ENCODE measurements at places on chromosomes 12 and 14.
A peak's percentile ranks its signal among the peaks of the same experiment; 100 is the strongest.

DNA sequence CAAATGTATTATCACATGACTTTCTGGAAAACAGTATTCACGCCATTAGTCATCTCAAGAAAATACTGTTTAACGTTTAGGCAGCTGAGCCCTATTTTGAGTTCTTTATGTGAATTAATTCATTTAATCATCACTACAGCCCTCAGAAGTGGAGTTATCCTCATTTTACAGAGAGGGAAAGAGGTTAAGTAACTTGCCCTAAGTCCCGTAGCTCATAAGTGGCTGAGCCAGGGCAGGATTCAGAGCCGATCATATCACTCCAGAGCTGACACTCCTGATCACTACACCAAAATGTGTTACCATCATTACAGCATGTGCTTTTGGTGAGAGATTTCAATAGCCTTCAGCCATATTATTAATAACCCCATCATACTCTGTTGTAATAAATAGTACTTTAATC is 210.6 kb downstream of the FBXL14 start:
- DNase-seq = no peak

DNA sequence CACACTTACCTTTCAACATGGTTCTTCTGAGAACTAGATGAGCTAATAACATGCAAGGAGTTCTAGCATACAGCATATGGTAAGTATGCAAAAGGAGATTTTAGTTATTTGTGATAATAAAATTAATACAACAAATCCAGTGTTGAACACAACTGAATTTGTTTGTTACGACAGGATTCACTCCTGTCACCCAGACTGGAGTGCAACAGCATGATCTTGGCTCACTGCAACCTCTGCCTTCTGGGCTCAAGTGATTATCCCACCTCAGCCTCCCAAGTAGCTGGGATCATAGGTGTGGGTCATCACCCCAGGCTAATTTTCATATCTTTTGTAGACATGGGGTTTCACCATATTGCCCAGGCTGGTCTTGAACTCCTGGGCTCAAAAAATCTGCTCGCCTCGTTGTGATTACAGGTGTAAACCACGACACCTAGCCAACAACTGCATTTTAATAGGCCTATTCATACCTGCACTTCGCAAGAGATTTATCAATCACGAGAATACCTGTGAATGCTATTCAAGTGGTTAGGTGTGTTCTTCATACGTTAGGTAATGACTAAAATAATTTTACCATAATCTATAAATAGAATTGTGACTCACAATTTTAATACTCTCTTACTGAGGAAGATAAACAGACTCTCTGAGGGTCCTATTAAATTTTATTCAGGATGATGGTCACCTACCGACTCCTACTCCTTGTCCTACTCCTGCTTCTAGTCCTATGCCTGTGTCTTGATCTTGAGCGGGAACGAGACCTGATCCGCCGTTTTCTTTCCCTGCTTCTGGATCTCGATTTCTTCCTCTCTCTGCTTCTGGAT is 10.0 kb downstream of the RSRC2 start:
- DNase-seq = no peak

DNA sequence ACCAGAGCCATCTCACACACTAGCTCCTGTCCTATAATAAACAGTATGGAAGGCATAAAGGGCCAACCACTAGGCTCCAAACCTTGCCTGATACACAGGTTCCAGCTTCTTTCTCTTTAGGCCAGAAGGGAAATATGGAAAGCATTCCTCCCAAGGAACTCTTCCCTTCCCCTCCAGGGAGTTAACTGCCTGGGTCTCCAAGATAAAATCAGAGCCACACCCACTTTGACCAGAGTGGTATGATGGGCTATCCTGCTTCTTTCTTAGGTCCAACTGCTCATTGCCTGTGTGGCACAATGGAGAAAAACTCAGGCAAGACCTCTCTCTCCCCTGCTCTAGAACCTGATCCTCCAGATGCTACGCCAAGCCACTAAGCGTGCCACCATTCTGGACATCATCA is 2.1 kb downstream of the TSSK4 start:
- no peak for DNase-seq

GRCh38 chr12:124761871-124762270 is 101.8 kb downstream of the SCARB1 start:
- peak; percentile 43 for DNase-seq

DNA sequence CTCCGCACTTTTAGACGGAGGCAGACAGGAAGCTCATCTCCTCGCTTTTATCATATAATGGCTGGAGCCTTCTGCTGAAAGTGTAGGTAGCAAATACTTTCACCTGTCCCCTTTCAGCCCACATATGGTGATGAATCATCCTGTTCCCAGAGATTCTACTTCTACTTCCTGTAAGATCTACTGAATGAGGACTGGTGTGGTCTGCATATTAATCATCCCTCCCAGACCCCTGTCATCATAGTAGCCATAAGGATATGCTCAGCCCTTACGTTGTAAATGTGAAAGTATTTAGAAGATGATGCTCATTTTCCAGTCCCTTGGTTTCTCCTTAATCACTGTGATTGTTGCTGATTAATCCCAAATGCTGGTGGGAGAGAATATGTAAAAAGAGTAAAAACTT is 268.2 kb upstream of the GRIP1 start:
- peak; percentile 6 for DNase-seq

- no peak for DNase-seq
Measured at GRCh38 chr12:68393417-68393816, 61.3 kb upstream of the MDM1 start.

- no peak for DNase-seq
Measured at GRCh38 chr14:34935488-34935887, 47.3 kb upstream of the SRP54 start.

DNA sequence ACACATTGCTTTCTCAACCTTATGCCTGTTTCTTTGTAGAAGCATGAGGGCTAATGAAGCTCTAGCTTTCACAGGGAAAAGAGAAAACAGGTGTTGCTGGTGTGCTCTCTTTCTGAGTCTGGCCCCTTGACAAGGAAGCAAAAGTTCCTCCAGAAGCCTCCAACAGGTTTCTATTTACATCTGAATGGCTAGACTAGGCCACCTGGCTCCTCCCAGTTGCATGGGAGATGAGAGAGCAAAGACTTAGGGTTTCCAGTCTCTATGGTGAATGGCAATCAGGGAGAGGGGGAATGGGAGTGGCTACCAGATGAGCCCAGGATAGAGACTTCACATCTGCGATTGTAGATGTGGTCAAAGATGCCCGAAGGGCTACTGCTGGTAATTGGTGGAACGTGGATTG is 138.1 kb upstream of the PLXNC1 start:
- no peak for DNase-seq

DNA sequence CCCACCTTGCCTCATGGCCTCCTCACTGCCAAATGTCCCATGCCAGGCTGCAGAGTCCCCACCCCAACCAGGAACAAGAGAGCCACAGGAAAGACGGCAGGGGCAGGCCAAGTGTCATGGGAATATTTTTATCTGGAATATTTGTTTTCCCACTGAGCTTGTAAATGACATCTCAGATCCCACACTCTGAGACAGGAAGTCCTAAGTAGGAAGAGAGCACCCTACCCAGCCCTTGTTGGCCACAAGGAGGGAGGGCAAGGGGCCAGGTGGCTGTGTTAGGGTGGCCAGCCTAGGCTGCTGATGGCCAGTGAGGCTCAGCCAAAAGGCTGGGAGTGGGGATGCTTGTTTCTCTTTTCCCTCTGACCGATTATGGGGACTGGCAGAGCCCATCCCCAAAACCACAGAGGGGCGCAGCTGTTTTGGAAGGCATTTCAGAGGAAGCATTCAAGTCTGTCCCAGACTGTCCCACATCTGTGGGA is 7.7 kb upstream of the MEG3 start:
- no peak for DNase-seq

DNA sequence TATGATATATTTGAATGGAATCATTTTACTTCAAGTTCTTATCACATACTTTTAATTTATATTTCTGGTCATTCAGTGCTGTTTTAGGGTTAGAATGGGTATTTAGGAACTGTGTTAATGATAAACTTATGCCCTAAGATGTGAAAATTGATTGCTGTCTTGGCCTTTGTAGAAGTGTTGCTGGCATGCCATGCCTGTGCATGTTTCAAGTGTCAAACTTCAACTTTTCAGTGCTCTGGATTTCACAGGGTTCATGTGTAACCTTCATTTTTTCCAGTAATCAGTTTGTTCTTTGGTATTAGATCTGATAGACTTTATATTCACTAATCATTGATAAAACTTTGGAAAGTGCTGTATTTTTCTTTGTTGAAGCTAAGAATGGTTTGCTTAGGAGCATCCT is 36.6 kb downstream of the YLPM1 start:
- DNase-seq = no peak

- no peak for DNase-seq
Measured at GRCh38 chr12:65139389-65139788, 18.3 kb upstream of the WIF1 start.

- DNase-seq = no peak
Measured at GRCh38 chr12:84069699-84070098, 842.9 kb downstream of the SLC6A15 start.

GRCh38 chr14:49957089-49957852 is 64.4 kb downstream of the ARF6 start:
- DNase-seq = no peak

GRCh38 chr14:77000340-77001270 is 27.9 kb downstream of the IRF2BPL start:
- no peak for DNase-seq

- no peak for DNase-seq
Measured at GRCh38 chr14:86057018-86057667, 527.2 kb downstream of the FLRT2 start.

GRCh38 chr14:92581966-92582566 is 68.5 kb downstream of the RIN3 start:
- no peak for DNase-seq

- DNase-seq = no peak
Measured at GRCh38 chr12:100169345-100169744, 26.7 kb upstream of the BLTP3B start.

DNA sequence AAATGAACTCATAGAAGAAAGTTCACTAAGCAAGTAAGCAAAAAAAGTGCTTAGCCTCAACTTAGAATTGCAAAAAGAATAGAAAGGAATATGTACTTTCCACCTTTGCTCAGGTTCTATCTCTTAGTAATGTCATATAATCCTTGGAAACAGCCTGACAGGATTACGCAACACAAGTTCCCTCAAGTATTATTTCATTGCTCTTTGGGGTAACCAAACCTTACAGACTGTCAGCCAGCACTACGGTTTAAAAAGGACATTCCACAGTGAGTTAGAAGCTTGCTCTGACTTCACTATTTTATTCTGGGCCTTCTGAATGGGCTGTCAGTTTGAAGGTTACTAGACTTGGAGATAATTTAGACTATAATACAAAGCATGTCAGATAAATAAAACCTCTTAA is 264.0 kb downstream of the ATXN7L3B start:
- DNase-seq = no peak

GRCh38 chr12:50353869-50354593 is 42.4 kb downstream of the FAM186A start:
- no peak for DNase-seq

- DNase-seq = no peak
Measured at GRCh38 chr14:59346796-59347510, 118.2 kb downstream of the GPR135 start.

GRCh38 chr12:130876758-130877157 is 4.9 kb downstream of the RAN start:
- no peak for DNase-seq

DNA sequence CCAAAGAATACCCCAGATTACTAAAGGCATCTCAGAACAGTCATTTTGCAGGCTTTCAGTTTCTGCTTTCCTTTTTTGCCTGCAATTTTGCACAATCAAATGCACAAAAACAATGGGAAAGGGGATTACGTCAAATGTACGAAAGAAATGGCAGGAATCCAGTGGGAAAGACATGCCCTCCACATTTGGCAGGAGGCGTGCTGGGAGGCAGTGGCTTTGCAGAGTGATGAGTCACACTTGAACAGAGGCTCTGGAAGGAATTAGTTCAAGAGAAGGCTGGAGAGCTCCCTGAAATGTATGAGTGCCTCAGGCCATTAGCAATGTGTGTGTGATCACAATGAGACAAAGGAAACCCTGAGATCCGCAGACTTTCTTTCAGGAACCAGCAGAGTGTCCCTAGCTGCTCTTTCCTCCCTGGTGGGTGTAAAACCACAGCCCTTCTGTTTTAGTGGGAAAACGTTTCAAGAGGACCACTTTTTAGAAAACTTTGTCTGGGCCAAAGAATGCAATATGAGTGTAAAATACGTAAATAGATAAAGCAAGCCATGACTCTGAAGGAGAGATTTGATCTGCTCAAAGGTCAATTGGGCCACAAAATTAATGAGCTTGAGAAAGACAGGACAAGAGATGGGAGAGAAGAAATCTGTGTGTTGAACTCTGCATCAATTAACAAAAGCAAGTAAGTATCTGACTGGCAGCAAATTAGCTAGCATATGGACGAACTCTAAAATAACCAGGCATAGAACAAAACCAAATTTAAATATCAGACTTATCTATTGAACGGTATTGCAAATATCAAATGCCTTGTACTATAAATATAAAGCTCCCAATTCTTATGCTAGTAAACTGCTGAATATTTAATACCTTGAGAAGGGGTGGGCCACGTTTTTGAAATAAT is 155.4 kb upstream of the PDE3A start:
- DNase-seq = no peak

DNA sequence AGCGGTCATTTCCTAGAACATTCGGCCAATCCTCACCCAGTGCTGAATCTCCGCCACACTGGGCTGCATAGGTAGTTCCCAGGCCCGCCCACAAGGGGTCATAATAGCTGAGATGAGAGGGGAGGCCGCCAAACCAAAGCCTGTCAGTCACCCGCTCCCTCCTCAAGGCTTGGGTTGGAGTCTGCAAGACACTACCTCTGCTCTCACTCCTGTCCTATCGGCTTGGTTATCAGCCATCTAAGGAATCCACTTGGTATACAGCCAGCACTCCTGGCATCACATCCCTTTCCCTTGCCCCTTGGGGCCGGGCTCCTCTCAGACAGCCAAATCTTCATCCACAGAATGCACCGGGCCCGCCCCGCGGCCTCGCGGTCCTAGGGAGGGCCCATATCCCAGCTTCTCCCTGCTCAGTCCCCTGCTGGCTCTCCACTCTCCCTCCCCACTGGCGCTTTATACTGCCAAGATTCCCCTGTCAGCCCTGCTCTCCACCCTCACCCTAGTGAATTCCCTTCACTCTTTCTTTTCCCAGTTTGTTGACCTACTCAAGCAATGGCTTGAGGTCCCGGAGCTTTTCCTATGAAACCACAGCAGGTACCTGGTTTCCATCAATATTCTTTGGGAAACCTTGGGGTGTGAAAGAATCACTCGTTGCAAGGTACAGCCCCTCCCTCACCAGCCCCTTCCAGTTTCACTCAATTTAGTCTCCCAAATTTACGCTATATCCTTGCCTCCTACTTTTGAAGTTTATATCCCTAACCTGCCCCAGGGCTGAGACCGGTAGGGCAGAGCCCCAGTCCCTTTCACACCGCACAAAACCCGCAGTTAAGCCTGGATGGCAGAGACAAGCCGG is 1.4 kb downstream of the IFFO1 start:
- DNase-seq = peak; percentile 56

GRCh38 chr14:35534873-35535482 is 1.0 kb downstream of the INSM2 start:
- DNase-seq = peak; percentile 76
